NCI-H146 (cell line): ENCODE measurements at places on chromosomes 11 and 22.

DNA sequence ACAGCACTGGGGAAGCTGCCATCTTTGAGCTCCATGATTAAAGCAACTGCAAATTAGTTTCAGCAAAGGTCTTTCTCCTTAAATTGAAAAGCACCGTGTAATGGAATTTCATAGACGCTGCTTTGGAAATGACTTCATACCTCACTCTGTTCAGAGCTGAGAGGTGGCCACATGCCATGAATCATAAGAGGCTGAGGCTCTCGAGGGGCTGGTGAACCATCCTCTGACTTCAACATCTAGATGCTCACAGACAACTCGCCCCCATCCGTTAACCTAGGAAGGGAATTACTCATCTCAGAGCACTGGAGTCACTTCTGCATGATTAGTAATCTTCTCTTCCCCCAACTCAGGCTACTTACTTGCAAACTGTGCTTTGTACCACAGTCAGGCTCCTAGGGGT lies 122.3 kb downstream of the RCN1 start:
- DNase-seq: no peak

- DNase-seq: no peak
These were observed 44.1 kb downstream of the GNB1L start for GRCh38 chr22:19810381-19811201.

DNA sequence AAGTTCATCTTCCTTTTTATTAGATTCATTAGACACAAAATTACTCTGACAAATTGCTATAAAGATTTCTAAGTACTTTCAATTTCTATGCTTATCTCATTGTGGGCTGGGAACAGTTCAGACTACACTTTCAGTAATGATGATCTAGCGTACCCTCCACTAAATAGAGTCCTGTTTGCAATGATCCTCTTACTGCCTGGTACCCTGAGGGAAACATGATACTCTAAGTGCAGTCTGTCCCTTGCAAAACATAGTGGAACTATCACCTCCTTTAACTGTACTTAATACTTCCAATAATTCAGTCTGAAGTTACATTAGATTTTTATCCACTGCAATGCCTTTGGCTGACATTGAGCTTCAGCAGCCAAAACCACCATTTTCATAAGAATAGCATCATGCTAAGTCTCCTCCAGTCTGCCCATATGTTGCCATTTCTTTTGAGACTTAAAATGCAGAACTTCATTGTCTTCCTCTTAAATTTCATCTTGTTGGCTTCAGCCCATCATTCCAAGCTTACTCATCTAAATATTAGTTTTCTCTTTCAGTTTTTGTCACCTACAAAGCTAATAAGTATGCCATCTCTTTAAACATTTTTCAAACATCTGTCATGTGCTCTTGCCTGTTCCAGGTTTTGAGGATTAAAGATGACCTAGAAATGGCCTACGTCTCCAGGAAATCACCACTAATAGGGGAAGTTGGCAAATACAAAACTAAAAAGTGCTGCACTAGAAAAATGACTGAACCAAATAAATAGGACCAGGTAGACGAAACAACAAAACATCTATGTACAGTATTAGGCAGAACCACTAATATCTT lies 55.5 kb downstream of the PAK1 start:
- no peak for DNase-seq

GRCh38 chr11:12727563-12728211 lies 53.5 kb downstream of the TEAD1 start:
- no peak for DNase-seq

GRCh38 chr11:60121264-60121663 lies 32.8 kb downstream of the MS4A2 start:
- DNase-seq: no peak

DNA sequence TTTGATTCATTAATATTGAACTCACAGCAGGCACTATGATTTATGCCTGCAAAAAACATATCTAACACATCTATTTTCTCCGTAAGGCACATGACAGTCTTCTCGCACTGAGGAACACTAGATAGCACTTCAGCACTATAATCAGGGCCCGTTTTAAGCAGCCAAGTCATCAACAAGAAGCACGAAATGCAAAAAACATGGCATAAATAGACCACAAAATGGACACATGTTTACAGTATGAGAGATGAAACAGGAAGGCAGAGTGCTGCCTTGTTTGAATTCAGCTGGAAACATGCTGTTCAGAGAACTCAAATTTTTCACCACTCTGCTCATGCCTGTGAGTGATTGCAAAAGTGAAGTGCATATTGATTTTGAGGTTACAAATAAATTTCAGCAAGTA lies 205.8 kb upstream of the PDGFD start:
- no peak for DNase-seq

- no peak for DNase-seq
These were observed 3.3 kb downstream of the IL10RA start for GRCh38 chr11:117989351-117990102.
